ENCODE measurements at places on chromosomes 11 and 22. TPM values are rescaled to one million over a fixed set of nuclear protein-coding genes. Genes with fewer than 3 reads are reported as not detected.

- H3K4me3 ChIP-seq, result no peak overlapping the region
- no peaks in the 10 kb centered on the region for H3K27me3 ChIP-seq
- H3K4me1 ChIP-seq, result peaks cover 7% of the 10 kb centered on the region
- DNase-seq, result no peak
- no peak overlapping the region for H3K27ac ChIP-seq
- no peaks in the 10 kb centered on the region for H3K36me3 ChIP-seq
Observed at GRCh38 chr11:47569646-47570045, 4.2 kb downstream of the PTPMT1 start.

- no peak overlapping the region for H3K4me3 ChIP-seq
- H3K4me1 ChIP-seq, result no peaks in the 10 kb centered on the region
- no peak overlapping the region for H3K27ac ChIP-seq
- H3K36me3 ChIP-seq, result no peaks in the 10 kb centered on the region
- no peak for DNase-seq
Observed at GRCh38 chr22:22945195-22945594, 57.6 kb downstream of the IGLL5 start.

- no peak overlapping the region for H3K4me3 ChIP-seq
- peak overlapping the region; percentile 67 for H3K27ac ChIP-seq
- DNase-seq, result peak; percentile 60
- H3K4me1 ChIP-seq, result peaks cover 12% of the 10 kb centered on the region
- no peaks in the 10 kb centered on the region for H3K36me3 ChIP-seq
Observed at GRCh38 chr22:44698531-44699421, 3.2 kb upstream of the PRR5 start.

- no peaks in the 10 kb centered on the region for H3K27me3 ChIP-seq
- H3K4me1 ChIP-seq, result no peaks in the 10 kb centered on the region
- H3K27ac ChIP-seq, result no peak overlapping the region
Observed at GRCh38 chr11:26762089-26762488, 40.2 kb upstream of the SLC5A12 start.

The C11orf21 gene
- total RNA-seq, result not detected

Measured in prostate gland (tissue), 2 donors.